Lower leg skin (tissue), 4 donors: ENCODE measurements at places on chromosomes 2 and 18. TPM values are rescaled to one million over a fixed set of nuclear protein-coding genes. Genes with fewer than 3 reads are reported as not detected.

Gene RAB6D
- not detected for total RNA-seq

Gene OSR1
- total RNA-seq = 10.6 TPM

Gene MSTN
- not detected for total RNA-seq

Gene TEX44
- total RNA-seq = not detected

Gene ABCB11
- 0.46 TPM for total RNA-seq

Gene MSH6
- 22.6 TPM for total RNA-seq

Gene DQX1
- total RNA-seq = 5.1 TPM

Gene SPEG
- 4.9 TPM for total RNA-seq

Gene EGR4
- total RNA-seq = not detected

Gene ZBTB7C
- total RNA-seq = 51.3 TPM

Gene VAMP5
- total RNA-seq = 10.1 TPM

Gene C18orf32
- total RNA-seq = 16.5 TPM

Gene DNAJC5G
- total RNA-seq = not detected

Gene LDLRAD4
- total RNA-seq = 2.7 TPM

Gene ZSWIM2
- total RNA-seq = not detected

Gene CTAGE1
- total RNA-seq = not detected

Gene KIAA2012
- total RNA-seq = not detected

Gene CHRND
- total RNA-seq = not detected

Gene PRSS56
- total RNA-seq = not detected

Gene UGT1A3
- not detected for total RNA-seq

Gene LRRC30
- not detected for total RNA-seq

Gene EN1
- 19.3 TPM for total RNA-seq

Gene VWC2L
- total RNA-seq = not detected

Gene RAD51AP2
- total RNA-seq = 0.23 TPM

Gene TMEM37
- total RNA-seq = 8.7 TPM

Gene YPEL5
- 108 TPM for total RNA-seq

Gene HOXD9
- total RNA-seq = 5.3 TPM

Gene BOLL
- not detected for total RNA-seq

Gene UPP2
- total RNA-seq = not detected

Gene NYAP2
- total RNA-seq = not detected

Gene TWIST2
- total RNA-seq = 36.5 TPM
